ENCODE measurements at places on chromosomes 5 and 9.
A peak's percentile ranks its signal among the peaks of the same experiment; 100 is the strongest.

- DNase-seq, result peak; percentile 65
These were observed 304.4 kb downstream of the TLE1 start for GRCh38 chr9:81384911-81385310.

DNA sequence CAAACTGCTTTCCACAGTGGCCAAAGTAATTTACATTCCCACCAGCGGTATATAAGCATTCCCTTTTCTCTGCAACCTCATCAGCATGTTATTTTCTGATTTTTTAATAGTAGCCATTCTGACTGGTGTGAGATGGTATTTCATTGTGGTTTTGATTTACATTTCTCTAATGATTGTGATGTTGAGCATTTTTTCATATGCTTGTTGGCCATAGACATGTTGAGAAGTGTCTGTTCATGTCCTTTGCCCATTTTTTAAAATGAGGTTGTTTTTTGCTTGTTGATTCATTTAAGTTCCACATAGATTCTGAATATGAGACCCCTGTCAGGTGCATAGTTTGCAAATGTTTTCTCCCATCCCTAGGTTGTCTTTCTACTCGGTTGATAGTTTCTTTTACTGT is 254.5 kb upstream of the MPDZ start:
- DNase-seq, result no peak

GRCh38 chr5:144205141-144205551 is 34.5 kb downstream of the KCTD16 start:
- peak; percentile 80 for DNase-seq

DNA sequence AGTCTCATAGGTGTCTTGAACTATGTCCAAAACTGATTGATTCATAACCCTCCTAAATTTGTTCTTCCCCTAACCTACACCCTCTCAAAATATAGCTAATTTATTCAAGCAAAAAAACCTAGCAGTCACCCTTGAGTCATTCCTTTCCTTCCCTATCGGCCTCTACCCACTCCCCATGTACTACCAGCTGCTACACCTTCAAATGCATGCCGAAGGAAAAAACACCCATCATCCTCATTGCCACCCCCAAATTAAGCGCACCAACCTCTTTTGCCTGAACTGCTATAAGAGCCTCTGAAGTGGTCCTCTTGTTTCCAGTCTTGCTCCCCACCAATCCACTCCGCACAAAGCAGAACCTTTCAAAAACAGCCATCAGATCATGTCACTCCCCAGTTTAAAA is 12.6 kb downstream of the LIFR start:
- no peak for DNase-seq

GRCh38 chr5:139808481-139809330 is 13.1 kb downstream of the PSD2 start:
- peak; percentile 42 for DNase-seq
